NCI-H510A (cell line): ENCODE measurements at places on chromosomes 7 and 10.

DNA sequence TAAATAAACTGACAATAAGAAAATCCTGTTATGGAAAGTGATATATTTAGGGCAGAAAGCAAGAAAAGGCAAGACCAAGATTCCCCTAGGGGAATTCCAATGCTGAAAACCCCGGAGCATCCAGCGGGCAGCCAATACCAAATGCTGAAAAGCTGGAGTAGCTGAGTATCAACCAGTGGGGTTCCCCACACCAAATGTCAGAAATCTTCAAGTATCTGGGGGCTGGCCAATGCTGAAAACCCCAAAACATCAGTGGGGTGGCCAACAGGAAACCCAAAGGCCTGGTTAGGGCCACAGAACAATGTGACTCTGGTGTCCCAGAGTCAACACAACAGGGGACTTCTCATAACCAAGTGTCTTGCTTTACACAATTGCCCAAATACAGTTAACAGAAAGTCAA is 271.8 kb upstream of the CACNA2D1 start:
- no peak for DNase-seq

DNA sequence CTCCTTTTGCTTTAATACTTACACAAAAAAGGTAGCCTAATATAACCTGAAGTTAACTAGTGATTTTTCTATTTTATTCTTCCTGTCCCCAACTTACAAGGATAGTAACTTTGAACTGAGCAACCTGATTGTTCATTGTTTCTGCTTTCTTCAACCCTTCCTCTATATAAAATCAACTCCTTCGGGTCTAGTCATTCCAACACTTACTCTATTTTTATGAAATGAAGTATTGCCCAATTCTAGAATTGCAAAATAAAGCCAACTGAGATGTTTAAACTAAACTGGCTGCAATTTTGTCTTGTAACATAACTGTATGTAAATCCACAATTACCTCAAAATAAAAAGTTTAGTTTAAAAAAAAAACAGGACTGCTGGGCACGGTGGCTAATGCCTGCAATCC is 20.3 kb upstream of the DNA2 start:
- no peak for DNase-seq

DNA sequence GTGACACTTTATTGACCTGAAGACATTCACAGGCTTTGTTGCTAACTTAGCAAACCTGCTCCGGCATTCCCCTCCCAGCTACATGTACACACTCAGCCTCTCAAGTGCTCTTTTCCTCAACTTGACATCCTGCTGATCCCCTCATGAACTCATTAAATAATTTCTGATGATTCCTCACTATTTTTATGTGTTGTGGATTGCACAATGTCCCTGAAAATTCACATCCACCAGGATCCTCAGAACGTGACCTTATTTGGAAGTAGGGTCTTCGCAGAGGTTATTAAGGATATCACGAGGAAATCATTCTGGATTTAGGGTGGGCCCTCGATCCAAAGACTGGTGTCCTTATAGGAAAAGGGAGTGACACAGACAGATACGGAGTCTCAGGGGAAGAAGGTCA is 27.3 kb downstream of the FIGNL1 start:
- DNase-seq = no peak

DNA sequence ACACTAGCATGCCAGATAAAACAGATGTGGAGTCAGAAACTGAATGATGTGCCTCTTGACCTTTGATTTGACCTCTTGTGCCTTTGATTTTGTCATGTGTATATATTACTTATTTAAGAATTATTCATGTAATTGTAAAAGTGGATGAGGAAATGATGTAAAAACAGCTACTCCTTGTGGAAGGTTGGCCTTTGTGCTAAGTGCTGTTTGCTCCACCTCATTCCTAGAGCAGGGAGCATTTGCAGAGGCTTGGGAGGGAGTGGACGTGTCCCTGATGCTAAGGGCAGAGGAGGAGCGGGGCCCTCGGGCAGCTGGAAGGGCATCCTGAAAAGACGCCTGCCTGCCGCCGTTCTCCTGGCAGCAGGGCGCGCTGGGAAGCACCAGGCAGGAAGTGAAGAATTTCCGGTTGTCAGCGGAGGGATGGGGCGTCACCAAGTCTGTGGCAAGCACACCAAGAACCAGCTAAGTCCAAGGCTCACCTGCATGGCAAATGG is 197.6 kb upstream of the ZNF32 start:
- DNase-seq = no peak

DNA sequence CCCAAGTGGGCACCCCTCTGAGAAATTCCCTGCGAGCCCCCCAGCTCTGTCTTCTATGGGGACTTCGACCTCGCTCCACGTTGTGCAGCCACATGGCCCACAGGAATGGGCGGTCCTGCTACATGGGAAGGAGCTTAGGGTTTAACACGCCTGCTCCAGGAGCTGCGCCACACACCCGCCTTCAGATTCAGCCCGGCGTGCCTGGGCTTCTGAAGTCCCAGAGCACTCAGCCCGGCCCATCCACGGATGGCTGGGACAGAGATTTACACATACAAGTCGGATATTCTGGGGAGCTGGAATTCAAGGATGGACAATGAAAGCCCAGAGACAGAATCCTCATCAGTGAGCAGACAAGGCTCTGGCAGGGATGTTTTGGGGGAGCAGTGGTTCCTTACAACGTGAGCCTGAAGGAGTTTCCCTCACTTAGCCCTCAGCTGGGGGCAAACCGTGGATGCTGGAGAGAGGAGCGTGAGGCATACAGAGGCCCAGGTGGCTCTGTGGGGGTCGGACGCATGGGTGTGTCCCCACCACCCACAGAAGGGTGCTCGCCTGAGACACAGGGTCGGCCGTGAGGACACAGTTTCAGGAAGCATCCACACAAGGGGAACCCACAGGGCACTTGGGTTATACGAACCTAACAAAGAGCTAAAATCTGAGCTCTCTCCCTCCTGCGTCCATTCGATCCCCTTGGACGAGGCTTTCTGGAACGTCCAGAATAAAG is 372.9 kb downstream of the DNAJB6 start:
- DNase-seq = no peak

DNA sequence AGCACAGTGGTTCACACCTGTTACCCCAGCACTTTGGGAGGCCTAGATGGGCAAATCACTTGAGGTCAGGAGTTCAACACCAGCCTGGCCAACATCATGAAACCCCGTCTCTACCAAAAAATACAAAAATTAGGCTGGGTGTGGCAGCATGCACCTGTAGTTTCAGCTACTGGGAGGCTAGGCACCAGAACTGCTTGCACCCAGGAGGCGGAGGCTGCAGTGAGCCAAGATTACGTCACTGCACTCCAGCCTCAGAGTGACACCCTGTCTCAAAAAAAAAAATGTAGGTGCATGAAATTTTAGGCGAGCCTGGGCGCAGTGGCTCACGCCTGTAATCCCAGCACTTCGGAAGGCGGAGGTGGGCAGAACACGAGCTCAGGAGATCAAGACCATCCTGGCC is 9.6 kb downstream of the BCL7B start:
- DNase-seq = no peak

DNA sequence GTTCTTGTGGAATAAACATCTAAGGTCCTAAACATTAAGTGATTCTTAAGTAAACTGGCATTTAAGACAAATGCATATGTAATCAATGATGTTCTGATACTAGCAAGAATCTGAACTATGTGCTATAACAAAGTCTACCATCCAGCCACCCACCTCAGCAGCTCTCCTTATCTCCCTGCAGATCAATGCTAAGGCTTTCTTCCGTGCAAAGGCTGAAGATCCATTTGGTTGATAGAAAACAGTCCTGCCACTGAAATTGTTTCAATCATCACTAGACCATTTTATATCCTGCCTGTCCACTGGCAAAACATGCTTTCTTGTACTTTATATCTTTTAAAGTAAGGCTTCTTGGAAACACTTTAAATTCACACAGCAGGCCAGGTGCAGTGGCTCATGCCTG is 6.3 kb upstream of the SMKR1 start:
- DNase-seq = no peak

DNA sequence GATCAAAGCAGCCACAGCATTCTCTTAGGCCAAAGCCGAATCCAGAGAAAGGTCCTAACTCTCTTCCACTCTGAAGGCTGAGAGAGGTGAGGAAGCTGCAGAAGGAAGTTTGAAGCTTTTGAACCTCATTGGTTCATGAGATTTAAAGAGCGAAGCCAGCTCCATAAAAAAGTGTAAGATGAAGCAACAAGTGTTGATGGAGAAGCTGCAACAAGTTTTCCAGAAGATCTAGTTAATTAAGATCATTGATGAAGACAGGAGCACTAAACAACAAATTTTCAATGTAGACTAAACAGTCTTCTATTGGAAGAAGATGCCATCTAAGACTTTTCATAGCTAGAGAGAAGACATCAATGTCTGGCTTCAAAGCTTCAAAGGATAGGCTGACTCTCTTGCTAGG is 17.7 kb upstream of the GALNTL5 start:
- DNase-seq = no peak

- DNase-seq = no peak
Observed at GRCh38 chr10:93514521-93514920, 18.1 kb downstream of the CEP55 start.

DNA sequence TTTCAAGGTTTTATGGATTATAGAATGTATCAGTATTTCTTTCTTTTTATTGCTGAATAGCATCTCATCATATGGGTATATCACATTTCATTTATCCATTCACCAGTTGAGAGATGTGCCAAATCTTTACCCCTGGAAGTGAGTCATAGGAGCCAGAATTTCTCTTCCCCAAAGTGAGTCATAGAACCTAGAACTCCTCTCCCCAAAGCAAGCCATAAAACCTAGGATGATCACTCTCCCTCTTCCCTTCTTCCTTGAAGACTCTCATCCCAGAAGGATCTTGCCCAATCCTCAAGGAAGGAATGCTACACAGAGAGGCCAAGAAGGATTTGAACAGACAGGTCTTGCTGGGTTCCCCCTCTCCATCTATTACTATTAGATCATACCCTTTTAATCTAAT is 199.9 kb downstream of the EVX1 start:
- no peak for DNase-seq

GRCh38 chr10:87733081-87733480 is 73.4 kb downstream of the PAPSS2 start:
- DNase-seq = no peak

GRCh38 chr7:32670110-32671025 is 175.1 kb downstream of the AVL9 start:
- peak; percentile 31 for DNase-seq

GRCh38 chr10:33799281-33799943 is 464.9 kb upstream of the NRP1 start:
- no peak for DNase-seq

DNA sequence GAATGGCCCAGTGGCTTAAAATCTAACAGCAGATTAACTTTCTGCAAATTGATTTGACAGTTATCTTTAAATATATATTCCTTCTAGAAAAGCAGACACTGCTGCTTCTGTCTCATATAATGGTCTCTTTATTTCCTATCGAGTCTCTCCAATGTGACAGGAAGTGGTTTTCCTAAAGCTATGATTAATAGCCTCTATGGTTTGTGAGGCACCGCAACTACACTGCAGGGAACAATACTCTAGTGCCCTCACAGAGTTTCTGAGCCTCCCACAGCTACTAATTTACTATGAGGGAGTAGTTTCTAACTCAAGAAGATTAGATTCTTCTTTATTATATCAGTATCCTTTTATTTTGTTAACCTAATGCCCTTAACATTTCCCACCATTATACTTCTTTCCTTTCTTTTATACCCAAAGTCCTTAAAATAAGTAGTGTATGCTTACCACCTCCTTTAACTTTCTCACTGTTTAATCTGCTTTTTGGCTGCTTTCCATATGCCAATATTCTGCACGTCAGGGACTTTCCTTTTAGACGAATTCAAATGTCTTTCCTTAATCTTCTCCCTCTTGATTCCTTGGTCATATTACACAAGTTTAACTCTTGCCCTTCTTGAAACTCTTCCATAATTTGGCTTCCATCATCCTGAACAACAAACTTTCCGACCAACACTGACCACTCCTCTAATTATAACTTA is 23.8 kb upstream of the AHR start:
- no peak for DNase-seq

DNA sequence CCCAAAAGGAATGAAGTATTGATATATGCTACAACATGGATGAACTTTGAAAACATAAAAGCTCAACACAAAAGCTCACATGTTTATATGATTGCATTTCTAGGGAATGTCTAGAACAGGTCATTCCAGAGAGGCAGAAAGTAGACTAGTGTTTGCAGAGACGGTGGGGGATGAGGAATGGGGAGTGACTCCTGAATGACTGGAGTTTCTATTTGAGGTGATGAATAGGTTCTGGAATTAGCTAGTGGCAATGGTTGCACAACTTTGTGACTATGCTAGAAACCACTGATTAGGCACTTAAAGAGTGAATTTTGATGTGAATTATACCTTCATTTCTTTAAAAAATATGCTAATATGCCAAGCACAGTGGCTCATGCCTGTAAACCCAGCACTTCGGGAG is 6.9 kb downstream of the KPNA7 start:
- no peak for DNase-seq

- no peak for DNase-seq
Observed at GRCh38 chr10:55426138-55426537, 625.1 kb upstream of the PCDH15 start.

DNA sequence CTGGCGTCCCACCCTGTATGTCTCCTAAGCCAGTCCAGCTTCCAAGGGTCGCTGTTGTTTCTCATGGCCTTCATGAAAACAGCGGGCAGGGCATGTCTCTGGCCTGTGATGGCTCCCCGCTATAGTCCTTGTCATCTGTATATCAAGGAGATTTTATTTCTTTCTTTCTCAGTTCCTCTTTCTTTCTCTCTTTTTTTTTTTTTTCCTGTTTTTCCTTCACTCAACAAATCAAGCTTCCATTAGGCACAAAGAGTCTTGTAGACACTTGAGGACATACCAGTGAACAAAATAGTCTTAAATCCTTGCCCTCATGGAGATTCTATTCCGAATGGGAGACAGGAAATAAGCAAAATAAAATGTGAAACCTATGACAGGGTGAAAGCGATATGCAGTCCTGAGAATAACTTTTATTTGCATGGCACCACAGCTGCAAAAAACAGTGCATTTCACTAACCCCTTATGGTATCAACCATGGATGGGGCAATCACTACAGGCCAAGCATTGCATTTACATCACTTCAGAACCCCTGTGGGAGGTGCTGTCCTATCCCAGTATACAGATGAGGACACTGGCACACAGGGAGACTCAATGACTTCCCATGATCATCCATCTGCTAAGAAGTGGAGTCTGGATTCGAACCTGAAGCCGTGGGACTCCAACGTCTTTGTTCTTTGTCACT is 50.7 kb downstream of the SYPL1 start:
- no peak for DNase-seq

DNA sequence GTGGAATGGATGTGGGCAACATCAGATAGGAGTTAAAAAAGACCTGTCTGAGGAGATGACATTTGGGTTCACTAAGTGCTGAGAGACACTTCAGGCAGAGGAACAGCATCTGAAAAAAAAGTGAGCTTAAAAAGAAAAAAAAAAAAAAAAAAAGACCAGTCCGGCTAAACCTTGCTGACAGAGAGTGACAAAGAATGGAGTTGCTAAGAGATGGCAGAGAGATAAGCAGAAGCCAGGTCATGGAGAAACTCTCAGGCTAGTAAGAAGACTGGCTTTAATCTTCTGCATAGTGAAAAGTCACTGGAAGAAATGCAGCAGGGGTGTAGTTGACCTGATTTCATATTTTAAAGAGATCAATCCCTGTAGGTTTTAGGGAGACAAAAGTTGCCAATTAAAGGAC is 711.1 kb upstream of the SEMA3D start:
- no peak for DNase-seq
